Activated T-cell treated with anti-CD3 and anti-CD28 coated beads, Interleukin-2, amount 50 U/mL, for 72 hours (primary cell): ENCODE measurements at places on chromosomes 6 and 20.

- peak within 1 kb of the TSS; percentile 87 for H3K4me3 ChIP-seq
- H3K27me3 ChIP-seq: peaks cover 18% of the 10 kb centered on the region
- H3K36me3 ChIP-seq: peaks cover 1% of the 10 kb centered on the region
- peak; percentile 46 for DNase-seq
These were observed at the start of gene BEND3 for GRCh38 chr6:107114926-107115694. Gene BEND3, minus strand, starts transcription at chr6:107115515. Its CDS starts 16,230 bp downstream, at chr6:107099285.

DNA sequence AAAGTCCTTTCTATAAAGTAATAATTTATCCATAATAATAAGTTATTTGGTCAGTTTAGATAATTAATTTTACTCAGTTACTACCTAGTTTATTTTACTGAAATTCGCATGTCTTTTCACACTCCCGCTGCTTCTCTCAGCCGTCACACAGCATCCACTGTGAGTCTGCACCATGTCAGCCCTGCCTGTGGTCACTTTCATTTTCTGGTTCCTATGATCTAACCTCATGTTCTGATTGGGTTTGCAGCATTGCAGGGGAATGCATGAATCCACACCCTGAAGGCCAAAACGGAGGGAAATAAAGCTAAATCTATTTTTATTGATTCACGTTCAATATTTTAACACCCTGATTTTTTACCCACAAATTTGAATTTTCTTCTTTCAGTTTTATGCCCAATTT, 47.4 kb downstream of the PDE10A start:
- DNase-seq: no peak
- no peaks in the 10 kb centered on the region for H3K36me3 ChIP-seq
- no peaks in the 10 kb centered on the region for H3K4me1 ChIP-seq
- H3K27me3 ChIP-seq: no peaks in the 10 kb centered on the region
- H3K27ac ChIP-seq: no peak overlapping the region

GRCh38 chr20:16203096-16203495, 370.2 kb downstream of the KIF16B start:
- H3K4me1 ChIP-seq: no peaks in the 10 kb centered on the region
- H3K27ac ChIP-seq: no peak overlapping the region
- H3K4me3 ChIP-seq: no peak overlapping the region
- no peaks in the 10 kb centered on the region for H3K36me3 ChIP-seq

- no peak overlapping the region for H3K27ac ChIP-seq
- DNase-seq: no peak
These were observed 221.4 kb upstream of the PLN start for GRCh38 chr6:118326712-118327111.

DNA sequence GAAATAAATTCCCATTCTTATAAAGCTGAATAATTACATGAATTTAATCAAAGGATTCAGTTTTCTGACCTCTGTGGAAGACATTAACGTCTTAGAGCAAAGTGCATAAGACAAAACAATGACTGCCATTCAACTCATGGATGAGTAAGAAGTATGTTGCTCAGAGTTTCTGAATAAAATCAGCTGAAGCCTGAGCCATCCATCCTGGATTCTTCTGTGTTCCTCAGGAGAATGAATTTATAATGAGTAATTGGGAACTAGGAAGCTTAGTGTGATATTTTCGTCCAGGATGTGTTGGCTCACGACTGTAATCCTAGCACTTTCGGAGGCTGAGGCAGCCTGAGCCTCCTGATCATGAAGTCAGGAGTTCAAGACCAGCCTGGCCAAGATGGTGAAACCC, 62.8 kb downstream of the PERP start:
- peaks cover 20% of the 10 kb centered on the region for H3K27me3 ChIP-seq
- no peak for DNase-seq
- H3K27ac ChIP-seq: no peak overlapping the region
- no peak overlapping the region for H3K4me3 ChIP-seq
- no peaks in the 10 kb centered on the region for H3K4me1 ChIP-seq
- H3K36me3 ChIP-seq: no peaks in the 10 kb centered on the region

GRCh38 chr6:114581293-114581692, 238.5 kb upstream of the HS3ST5 start:
- H3K4me3 ChIP-seq: no peak overlapping the region
- H3K27me3 ChIP-seq: no peaks in the 10 kb centered on the region
- H3K4me1 ChIP-seq: no peaks in the 10 kb centered on the region
- H3K36me3 ChIP-seq: no peaks in the 10 kb centered on the region
- no peak overlapping the region for H3K27ac ChIP-seq

- H3K27ac ChIP-seq: no peak overlapping the region
- no peak for DNase-seq
- no peaks in the 10 kb centered on the region for H3K4me1 ChIP-seq
- no peaks in the 10 kb centered on the region for H3K27me3 ChIP-seq
These were observed 334.1 kb upstream of the CITED2 start for GRCh38 chr6:139708337-139709199.

GRCh38 chr6:88804701-88805100, 158.7 kb downstream of the RNGTT start:
- no peak overlapping the region for H3K27ac ChIP-seq
- DNase-seq: no peak
- H3K4me1 ChIP-seq: no peaks in the 10 kb centered on the region
- peaks cover 25% of the 10 kb centered on the region for H3K36me3 ChIP-seq

DNA sequence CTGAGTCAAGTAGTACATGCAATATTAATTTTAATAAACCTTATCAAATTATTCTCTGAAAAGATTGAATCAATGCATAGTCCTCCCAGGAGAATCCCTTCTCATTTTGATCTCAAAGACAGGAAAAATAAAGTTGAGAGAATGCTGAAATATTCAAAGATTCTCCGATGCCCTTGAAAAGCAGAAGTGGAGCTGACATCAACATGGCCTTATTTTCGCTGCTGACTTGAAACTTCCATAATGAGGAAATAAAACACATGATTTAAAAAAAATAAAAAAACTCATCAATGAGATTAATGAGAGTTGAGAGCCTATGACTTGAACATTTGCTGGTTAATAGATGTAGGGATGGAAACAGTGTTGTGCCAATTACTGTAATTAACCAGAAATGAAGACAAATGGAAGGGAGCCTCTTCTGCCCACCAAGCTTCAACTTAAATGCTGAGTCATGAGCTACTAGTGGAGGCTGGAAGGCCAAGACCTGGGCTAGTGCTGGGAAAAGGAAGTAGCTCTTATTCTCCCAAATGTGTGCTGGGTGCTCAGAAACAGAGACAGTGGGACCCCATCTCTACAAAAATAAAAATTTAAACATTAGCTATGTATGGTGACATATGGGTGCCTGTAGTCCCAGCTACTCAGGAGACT, 139.9 kb downstream of the BFSP1 start:
- no peak overlapping the region for H3K4me3 ChIP-seq
- peaks cover 16% of the 10 kb centered on the region for H3K27me3 ChIP-seq
- no peaks in the 10 kb centered on the region for H3K36me3 ChIP-seq
- no peak overlapping the region for H3K27ac ChIP-seq

- no peak overlapping the region for H3K4me3 ChIP-seq
- no peaks in the 10 kb centered on the region for H3K4me1 ChIP-seq
- H3K36me3 ChIP-seq: no peaks in the 10 kb centered on the region
- no peak overlapping the region for H3K27ac ChIP-seq
- DNase-seq: no peak
These were observed 310.7 kb downstream of the EYA4 start for GRCh38 chr6:133551847-133552341.
